ENCODE measurements at places on chromosomes 3 and 15.

- no peak for DNase-seq
These were observed 6.2 kb downstream of the TSPAN3 start for GRCh38 chr15:77064539-77065308.

GRCh38 chr15:56568466-56569167 lies 103.7 kb upstream of the MNS1 start:
- DNase-seq = no peak

DNA sequence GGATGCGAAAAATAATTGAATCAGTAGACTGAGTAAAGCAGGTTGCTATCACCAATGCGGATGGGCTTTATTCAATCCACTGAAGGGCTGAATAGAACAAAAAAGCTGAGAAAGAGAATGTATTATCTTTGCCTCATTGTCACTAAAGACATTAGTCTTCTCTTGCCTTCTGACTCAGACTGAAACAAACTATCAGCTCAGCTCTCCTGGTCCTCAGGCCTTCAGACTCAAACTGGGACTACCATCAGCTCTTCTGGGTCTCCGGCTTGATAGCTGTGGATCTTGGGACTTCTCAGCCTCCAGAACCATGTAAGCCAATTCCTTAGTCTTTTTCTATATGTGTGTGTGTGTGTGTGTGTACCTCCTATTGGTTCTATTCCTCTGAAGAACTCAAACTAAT lies 12.6 kb downstream of the IFT57 start:
- no peak for DNase-seq

DNA sequence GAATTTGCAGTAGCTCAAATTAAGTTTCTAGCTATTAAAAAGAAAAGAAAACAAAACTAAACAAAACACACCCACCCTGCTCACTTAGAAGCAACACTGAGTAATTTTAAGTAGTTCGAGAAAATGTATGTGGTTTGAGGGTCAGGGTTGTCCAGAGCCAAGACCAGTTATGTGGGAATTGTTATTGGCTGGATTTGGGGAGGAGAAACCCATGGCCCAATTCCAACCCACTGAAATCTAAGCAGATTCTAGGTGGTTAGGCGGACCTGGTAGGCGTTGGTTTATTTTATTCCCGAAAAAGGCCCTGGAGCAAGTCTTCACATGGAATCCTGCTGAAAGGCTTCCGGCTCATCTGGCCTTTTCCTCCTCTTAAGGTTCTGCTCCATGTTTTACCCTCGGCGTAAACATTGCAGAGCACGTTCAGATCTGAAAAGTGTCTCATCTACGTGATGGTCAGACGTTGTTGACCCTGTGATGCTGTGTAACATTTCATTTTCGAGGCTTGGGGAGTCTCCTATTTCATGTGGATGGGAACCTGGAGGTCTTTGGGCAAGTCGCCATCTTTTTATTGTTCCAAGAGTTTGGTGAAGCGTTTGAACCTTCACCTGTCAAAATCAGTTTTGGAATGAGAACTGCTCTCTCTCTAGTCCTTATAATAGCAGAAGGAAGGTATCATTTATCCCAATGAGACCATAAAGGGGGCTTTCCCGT lies 64.0 kb downstream of the FLNB start:
- DNase-seq = no peak

DNA sequence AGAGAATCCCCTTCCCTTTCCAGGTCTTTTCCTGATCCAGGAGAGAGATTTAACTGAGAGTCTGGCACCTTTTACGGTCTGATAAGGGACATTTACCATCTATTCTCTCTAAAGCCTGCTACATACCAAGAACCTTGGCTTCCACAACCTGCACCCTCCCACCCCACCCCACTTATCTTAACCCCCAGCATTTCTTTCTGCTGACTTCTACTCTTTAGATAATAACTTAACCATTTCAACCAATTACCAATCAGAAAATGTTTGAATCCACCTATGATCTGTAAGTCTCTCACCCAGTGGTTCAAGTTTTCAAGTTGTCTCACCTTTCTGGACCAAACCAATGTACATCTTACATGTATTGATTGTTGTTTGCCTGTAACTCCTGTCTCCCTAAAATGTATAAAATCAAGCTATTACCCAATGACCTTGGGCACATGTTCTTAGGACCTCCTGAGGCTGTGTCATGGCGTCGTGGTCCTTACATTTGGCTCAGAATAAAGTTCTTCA lies 74.0 kb downstream of the MCF2L2 start:
- no peak for DNase-seq

GRCh38 chr3:66136597-66136996 lies 84.2 kb upstream of the SLC25A26 start:
- DNase-seq = no peak

DNA sequence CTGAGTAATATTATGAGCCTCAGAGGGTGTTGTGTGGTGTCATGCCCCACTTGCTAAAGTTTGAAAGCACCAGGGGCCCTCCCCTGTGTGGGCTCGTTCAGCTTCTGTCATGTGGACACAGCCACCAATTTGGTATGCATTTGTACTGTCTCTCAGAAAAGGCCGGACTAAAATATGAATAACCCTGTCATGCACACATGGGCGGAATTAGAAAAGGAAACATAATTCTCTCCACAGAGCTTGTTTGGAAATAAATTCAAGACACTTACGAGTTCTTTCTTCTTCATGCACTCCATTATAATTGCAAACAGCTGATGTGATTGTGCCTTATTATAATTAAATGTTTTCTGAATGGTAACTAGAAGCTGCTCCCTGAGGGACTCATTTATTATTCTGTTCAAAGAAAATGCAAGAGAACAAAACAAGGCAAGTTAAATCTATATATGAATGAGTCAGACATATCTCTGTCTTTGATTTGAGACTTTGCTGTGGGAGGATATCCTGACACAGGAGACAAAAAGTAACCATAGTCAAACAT lies 39.1 kb downstream of the TRPM1 start:
- no peak for DNase-seq

GRCh38 chr3:152870027-152870426 lies 35.1 kb downstream of the P2RY1 start:
- DNase-seq = no peak

DNA sequence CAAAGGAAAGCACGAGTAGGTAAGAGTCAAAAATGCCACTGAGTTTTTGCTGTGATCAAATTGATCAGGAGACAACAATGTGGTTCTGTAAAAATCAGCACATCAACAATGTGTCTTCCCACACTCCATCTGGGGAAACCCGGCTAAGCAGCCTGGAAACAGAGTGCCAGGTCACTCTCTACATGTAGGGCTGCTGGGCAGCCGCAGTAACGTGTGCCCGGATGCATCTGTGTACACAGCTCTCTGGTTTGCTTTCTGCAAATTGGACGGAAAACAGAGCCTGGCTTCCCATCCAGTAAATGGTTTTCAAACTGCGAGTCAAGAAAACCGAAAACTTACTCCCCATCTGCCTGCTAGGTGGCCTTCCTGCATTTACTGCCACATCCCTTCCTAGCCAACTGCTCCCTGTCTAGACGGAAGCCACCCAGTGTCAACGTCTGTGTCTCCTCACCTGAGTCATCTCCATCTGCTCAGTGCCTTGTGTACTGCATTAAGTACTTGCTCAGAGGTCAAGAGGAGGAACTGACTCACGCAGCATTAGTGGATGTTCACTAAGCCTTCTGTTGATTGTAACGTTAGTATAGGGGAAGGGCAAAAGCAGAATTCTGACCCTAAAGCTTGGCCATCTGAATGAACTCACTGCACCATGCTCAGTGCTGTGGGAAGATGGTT lies 124.1 kb downstream of the TJP1 start:
- DNase-seq = no peak

DNA sequence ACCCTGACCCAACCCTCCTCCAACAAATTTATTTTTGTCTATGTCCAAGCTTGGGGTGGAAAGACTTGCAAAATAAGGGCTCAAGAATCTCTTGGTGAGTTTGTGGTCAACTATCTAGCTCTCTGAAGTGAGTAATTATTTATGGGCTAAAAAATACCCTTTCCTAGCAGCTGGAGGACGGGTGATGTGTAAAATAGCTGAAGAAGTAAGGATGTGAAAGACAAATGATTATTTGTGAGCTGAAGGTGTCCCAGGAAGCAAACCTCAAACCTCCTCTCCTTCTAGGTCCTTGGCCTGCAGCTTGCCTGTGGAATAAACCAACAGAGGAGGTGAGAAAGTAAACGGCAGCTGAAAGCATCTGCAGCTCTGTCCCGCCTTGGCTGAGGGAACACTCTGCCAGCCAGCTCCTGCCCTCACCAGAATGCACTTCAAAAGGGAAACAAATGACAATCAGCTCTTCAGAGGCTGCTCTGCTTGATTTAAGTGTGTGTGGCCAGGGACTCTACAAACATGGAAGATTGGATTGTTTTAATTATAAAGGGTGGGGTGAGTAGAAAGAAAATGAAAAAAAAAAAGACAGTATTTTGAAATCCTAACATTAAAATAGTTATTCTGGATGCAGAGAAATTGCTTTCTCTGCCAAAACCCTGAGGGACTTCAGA lies 60.3 kb downstream of the TM4SF4 start:
- no peak for DNase-seq

DNA sequence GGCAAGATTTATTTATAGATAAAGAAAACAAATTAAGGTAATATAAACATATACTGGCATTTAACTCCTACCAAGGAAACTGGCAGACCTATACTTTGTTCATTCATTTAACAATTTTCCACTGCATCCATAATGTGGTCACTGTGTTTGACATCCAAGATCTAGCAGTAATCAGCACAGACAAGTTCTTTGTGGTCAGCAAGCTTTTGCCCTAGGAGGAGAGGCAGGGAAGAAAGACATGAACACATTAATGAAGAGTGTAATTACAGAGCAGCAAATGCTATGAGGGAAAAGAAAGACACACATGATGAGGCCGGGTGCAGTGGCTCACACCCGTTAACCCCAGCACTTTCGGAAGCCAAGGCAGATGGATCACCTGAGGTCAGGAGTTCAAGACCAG lies 34.4 kb downstream of the SUCLG2 start:
- DNase-seq = no peak

GRCh38 chr3:14725564-14726440 lies 50.9 kb downstream of the C3orf20 start:
- DNase-seq = no peak

DNA sequence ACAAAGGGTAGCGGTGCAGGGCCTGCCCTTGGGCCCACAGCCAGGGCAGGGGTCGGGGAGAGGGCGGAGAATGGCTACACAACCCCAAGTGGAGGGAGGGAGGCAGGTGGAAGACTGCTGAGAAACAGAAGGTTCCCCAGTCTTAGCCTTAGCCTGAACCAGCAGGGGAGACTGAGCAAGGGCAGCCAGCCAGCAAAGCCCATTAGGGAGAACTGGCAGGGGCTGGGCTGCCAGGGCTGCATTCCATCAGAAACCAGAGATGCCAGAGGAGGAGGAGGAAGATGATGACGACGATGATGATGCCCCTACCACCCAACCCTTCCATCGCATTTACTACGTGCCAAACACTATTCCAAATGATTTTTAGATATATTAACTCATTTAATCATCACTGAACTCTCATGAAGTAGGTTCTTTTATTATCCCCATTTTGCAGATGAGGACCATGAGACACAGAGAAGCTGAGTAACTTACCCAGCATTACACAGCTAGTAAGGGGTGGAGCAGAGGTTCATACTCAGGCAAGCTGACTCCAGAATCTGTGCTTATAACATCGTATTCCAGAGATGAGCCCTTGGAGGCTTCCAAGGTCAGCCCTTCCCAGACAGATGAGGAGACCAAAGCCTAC lies 8.7 kb downstream of the SEMA7A start:
- no peak for DNase-seq

DNA sequence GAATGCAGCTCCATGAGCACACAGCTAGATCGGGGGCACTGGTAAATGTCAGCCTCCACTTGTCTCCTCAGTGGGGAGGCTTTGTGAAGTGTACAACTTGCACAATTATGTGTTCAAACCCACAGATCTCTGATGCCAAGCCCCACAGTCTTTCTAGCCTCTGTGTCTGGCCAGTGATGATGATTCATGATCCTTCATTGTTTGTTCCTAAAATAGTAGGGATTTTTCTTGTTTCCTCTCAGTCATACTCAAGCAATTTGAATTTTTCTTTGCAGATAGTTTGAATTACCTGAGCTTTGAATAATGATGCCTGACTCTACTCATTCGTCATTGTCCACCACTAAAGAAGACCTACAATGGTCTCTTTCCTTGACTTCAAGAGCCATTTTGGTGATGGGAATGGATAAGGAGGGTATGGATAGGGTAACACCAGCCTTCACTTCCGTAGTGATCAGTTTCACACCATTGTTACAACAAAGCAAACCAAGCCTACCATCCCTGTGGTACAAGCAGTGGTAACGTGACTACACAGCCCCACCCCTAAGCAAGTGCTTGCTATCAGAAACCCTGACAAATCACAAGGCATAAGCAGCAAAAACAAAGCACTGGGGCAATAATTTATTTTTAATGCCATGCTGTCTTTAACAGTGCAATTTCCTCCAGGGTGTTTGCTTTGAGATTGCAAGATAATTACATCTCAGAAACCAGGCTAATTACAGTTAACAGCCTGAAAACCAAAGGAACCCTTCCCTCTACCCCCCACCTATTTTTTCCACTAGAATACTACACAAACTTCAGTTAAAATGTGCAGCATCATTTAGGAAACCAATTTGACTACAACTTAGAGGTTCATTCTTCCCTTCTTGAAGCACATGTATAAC lies 114.1 kb upstream of the PPP2R3A start:
- no peak for DNase-seq

DNA sequence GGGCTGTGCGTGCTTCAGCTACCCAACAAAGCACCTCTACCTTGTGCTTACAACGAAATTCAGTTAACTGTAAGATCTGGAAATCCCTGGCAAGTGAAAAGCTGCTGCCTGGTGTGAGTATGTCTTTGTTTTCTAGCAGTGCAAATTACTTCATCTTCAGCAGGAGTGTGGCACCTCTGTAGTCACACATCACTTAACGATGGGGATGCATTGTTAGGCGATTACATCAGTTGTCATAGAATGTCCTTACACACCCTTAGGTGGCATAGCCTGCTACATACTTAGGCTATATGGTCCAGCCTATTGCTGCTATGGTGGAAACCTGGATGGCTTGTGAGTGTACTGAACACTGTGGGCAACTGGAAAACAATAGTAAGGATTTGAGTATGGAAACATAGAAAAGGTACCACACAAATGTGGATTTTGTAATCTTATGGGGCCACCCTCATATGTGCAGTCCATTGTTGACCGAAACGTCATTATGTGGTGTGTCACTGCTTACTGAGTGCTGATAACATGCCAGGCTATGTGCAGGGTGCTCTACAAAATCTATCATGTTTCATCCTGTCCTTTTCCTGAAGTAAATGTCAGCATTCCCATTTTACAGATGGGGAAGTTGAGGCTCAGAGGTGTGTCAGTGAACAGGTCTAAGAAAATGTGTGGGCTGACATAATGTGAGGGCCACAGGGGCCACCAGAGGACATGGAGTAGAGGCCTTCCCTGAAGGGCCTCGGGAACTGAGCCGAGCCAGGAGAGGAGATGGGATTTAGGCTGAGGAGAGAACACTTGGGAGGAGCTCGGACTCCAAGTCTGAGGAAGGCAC lies 173.5 kb downstream of the VGLL4 start:
- no peak for DNase-seq

GRCh38 chr15:47603026-47603425 lies 114.3 kb upstream of the SEMA6D start:
- DNase-seq = no peak

- DNase-seq = no peak
These were observed 26.0 kb downstream of the SLC6A6 start for GRCh38 chr3:14428087-14429033.
